ENCODE measurements at places on chromosomes 2 and 18. TPM values are rescaled to one million over a fixed set of nuclear protein-coding genes. Genes with fewer than 3 reads are reported as not detected.

GRCh38 chr2:162099836-162100235 lies 25.8 kb upstream of the DPP4 start:
- no peaks in the 10 kb centered on the region for H3K4me1 ChIP-seq
- H3K27ac ChIP-seq, result no peak overlapping the region
- no peaks in the 10 kb centered on the region for H3K36me3 ChIP-seq
- no peak overlapping the region for H3K4me3 ChIP-seq
- DNase-seq, result no peak

CCDC138 gene
- total RNA-seq, result 31.6 TPM

CHRNG gene
- not detected for total RNA-seq

- no peaks in the 10 kb centered on the region for H3K36me3 ChIP-seq
- no peak overlapping the region for H3K27ac ChIP-seq
- H3K4me1 ChIP-seq, result no peaks in the 10 kb centered on the region
- H3K27me3 ChIP-seq, result no peaks in the 10 kb centered on the region
Measured at GRCh38 chr2:163751696-163752095, 15.9 kb upstream of the FIGN start.

DNA sequence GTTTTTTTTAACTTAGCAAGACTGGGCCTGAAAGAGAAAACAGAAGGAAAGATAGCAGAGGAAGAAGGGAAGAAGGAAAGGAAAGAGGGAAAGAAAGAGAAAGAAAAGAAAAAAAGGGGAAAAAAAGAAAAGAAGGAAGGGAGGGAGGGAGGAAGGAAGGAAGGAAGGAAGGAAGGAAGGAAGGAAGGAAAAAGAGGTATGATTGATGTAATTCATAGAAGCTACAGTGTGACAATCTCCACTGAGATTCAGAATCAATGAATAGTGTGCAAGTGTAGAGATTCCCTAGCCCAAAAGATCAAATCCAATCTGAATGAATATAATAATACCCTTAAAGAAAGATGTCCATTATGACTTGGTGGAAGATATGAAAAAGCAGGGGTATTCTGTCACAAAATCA lies 126.9 kb upstream of the DNAJC10 start:
- H3K4me1 ChIP-seq, result peaks cover 2% of the 10 kb centered on the region
- H3K27me3 ChIP-seq, result no peaks in the 10 kb centered on the region
- no peaks in the 10 kb centered on the region for H3K36me3 ChIP-seq
- no peak for DNase-seq

- peak overlapping the region; percentile 83 for H3K27ac ChIP-seq
- peak overlapping the region; percentile 97 for H3K4me3 ChIP-seq
- H3K36me3 ChIP-seq, result peaks cover 12% of the 10 kb centered on the region
Measured at GRCh38 chr2:32357318-32358110, 691 bp downstream of the BIRC6 start.

DNA sequence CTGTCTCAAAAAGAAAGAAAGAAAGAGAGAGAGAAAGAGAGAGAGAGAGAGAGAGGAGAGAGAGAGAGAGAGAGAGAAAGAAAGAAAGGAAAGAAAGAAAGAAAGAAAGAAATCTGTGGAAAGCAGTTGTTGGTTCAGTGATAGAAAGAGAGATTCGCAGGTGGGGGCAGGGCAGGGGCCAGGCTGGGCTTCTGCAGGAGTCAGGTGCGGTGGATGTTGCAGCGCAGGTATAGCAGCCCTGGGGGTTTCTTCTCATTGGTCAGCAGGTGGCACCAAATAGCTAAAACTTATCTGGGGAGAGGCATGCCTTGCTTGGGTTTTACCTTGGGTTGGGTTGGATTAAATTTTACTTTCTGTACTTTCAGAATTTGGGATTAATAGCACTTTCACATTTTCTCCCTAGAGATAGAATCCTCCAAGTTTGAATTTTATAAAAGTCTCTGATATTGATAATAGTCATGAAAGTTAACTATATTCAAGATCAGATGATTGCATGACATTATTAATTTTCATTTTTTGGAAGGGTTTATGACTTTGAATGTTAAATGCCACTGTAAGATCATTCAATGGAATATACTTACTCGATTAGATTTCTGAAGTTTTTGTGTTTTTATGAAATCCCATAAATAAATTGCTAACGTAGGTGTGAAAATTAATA lies 66.6 kb downstream of the SPTBN1 start:
- peaks cover 3% of the 10 kb centered on the region for H3K4me1 ChIP-seq
- peaks cover 7% of the 10 kb centered on the region for H3K36me3 ChIP-seq
- H3K27me3 ChIP-seq, result no peaks in the 10 kb centered on the region
- peak; percentile 68 for DNase-seq
- no peak overlapping the region for H3K27ac ChIP-seq
- no peak overlapping the region for H3K4me3 ChIP-seq

DNA sequence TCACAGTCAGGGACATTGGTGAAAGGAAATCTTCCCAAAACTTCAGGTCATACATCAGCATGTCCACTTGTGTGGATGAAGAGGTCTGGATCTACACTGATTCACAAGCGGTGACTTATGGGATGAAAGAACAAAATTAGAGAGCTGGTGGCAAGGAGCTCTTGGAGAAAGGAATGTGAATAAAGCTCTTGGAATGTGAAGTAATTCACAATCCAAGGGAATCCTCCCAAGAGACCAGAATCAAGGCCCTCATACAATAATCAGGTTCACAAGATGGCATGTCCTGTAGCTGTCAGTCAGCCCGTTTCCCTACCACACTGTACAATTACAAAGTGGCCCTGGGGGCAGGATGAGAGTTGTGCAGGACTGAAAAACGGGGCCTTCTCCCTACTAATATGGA lies 96.2 kb downstream of the MRPS9 start:
- H3K27ac ChIP-seq, result no peak overlapping the region
- no peaks in the 10 kb centered on the region for H3K36me3 ChIP-seq
- no peaks in the 10 kb centered on the region for H3K27me3 ChIP-seq
- H3K4me1 ChIP-seq, result no peaks in the 10 kb centered on the region

DNA sequence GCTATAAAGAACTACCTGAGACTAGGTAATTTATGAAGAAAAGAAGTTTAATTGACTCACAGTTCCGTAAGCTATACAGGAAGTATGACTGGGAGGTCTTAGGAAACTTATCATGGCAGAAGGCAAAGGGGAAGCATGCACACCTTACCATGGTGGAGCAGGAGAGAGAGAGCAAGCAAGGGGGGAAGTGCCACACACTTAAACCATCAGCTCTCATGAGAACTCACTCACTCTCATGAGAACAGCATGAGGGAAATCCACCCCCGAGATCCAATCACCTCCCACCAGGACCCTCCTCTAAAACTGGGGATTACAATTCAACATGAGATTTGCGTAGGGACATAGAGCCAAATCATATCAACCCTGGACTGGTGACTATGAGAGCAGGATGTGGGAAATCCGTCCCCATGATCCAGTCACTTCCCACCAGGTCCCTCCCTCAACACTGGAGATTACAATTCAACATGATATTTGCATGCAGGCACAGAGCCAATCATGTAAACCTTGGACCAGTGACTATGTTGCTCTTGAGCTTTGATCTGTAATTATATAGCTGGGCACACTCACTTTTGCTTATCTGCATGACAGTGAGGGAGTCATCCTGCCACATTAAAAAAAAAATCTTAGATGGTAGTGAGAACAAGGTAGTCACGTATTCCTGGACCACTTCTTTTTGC lies 12.9 kb downstream of the ADAM23 start:
- no peaks in the 10 kb centered on the region for H3K27me3 ChIP-seq
- no peak overlapping the region for H3K27ac ChIP-seq
- H3K36me3 ChIP-seq, result no peaks in the 10 kb centered on the region
- no peaks in the 10 kb centered on the region for H3K4me1 ChIP-seq
- DNase-seq, result no peak
- no peak overlapping the region for H3K4me3 ChIP-seq

DNA sequence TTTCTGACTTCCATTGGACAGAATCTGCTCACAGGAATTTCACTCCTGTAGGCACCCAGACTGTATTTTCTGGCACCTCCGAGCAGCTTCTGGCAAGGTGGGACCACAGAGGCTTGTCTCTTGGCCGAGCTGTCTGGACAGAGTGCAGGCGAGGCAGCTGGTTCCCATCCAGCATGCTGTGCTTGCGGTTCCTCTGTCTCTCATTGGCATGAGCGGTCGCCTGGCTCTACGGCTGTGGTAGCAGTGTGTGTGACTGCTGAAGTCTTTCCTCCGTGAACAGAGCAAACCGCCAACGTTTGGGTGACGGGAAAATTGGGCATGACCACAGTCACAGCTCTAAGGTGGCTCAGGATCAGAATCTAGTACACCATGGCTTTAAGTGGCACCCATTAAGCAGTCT lies 411.7 kb upstream of the NETO1 start:
- H3K36me3 ChIP-seq, result no peaks in the 10 kb centered on the region
- no peak overlapping the region for H3K27ac ChIP-seq
- no peaks in the 10 kb centered on the region for H3K4me1 ChIP-seq
- H3K4me3 ChIP-seq, result no peak overlapping the region
- DNase-seq, result no peak

GRCh38 chr2:47265751-47266231 lies 110.7 kb upstream of the STPG4 start:
- no peak for DNase-seq
- H3K27ac ChIP-seq, result no peak overlapping the region
- no peaks in the 10 kb centered on the region for H3K27me3 ChIP-seq
- H3K4me3 ChIP-seq, result no peak overlapping the region

- DNase-seq, result no peak
- no peaks in the 10 kb centered on the region for H3K27me3 ChIP-seq
- no peaks in the 10 kb centered on the region for H3K36me3 ChIP-seq
- H3K4me3 ChIP-seq, result no peak overlapping the region
Measured at GRCh38 chr2:27729198-27729597, 42.3 kb upstream of the MRPL33 start.

GRCh38 chr18:49685231-49685942 lies 123.5 kb downstream of the LIPG start:
- no peaks in the 10 kb centered on the region for H3K4me1 ChIP-seq
- no peaks in the 10 kb centered on the region for H3K27me3 ChIP-seq
- no peak overlapping the region for H3K4me3 ChIP-seq
- no peak overlapping the region for H3K27ac ChIP-seq
- DNase-seq, result no peak
- no peaks in the 10 kb centered on the region for H3K36me3 ChIP-seq

TMEM37 gene
- 11.0 TPM for total RNA-seq

GRCh38 chr2:105405291-105405690 lies 6.4 kb upstream of the FHL2 start:
- no peak for DNase-seq
- H3K36me3 ChIP-seq, result no peaks in the 10 kb centered on the region
- no peak overlapping the region for H3K4me3 ChIP-seq
- no peaks in the 10 kb centered on the region for H3K27me3 ChIP-seq
- no peaks in the 10 kb centered on the region for H3K4me1 ChIP-seq

- H3K27me3 ChIP-seq, result no peaks in the 10 kb centered on the region
- H3K4me1 ChIP-seq, result no peaks in the 10 kb centered on the region
- no peak for DNase-seq
- H3K27ac ChIP-seq, result no peak overlapping the region
- H3K4me3 ChIP-seq, result no peak overlapping the region
Measured at GRCh38 chr2:84676295-84676694, 160.0 kb downstream of the DNAH6 start.

Measured in H1 (cell line).